Muscle of back (tissue), 13 donors: ENCODE measurements at places on chromosomes 11 and 22.

- no peak for DNase-seq
Measured at GRCh38 chr11:22221143-22221542, 28.3 kb downstream of the ANO5 start.

- DNase-seq = no peak
Measured at GRCh38 chr11:74017631-74018030, 8.7 kb upstream of the UCP3 start.

DNA sequence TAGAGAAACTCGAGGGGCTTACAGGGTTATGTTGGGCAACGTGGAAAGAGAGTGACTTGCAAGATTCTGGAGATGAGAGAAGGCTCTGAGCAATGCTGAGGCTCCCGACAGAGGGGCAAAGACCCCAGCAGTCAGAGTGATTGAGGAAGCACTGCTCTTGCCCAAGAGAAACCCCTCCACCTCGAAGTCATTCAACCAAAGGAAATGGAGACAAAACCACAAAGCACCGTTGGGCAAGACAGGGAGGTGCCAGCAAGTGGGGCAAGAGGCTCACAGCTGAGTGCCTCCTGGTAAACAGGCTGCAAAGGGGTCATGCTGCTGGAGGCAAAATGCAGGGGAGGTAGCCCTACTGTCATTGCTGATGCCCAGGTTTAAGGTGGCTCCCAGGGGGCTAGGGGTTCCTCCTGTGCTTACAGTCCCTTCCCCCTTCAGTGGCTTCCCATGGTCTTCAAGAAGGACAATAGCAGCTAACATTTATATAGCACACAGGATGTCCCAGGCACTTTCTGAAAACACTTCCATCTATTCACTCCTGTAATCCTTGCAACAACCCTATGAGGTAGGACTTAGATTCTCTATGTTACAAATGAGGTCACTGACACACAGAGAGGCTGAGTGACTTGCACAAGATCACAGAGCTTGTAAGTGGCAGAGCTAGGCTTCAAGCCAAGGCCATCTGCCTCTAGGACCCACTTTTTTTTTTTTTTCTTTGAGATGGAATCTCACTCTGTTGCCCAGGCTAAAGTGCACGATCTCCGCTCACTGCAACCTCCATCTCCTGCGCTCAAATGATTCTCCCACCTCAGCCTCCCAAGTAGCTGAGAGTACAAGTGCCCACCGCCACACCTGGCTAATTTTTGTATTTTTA lies 18.1 kb upstream of the MYH9 start:
- no peak for DNase-seq

DNA sequence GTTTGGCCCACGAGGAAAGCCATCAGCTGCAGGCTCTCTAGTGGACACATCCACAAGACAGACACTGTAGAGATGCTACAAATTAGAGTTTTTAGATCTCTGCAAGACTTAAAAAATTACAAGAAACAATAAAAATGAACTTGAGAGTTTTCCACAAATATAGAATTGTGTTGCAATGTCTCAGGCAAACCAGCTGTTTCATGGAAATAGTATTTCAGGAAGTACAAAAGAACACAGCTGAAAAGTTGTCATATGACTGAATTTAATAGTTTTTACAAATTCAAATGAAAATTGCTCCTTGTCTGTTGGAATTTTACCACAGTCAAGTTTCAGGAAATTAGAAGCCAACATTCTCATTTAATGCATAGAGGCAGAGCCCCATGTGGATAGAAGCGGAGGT lies 184.5 kb upstream of the PITPNB start:
- DNase-seq = no peak

DNA sequence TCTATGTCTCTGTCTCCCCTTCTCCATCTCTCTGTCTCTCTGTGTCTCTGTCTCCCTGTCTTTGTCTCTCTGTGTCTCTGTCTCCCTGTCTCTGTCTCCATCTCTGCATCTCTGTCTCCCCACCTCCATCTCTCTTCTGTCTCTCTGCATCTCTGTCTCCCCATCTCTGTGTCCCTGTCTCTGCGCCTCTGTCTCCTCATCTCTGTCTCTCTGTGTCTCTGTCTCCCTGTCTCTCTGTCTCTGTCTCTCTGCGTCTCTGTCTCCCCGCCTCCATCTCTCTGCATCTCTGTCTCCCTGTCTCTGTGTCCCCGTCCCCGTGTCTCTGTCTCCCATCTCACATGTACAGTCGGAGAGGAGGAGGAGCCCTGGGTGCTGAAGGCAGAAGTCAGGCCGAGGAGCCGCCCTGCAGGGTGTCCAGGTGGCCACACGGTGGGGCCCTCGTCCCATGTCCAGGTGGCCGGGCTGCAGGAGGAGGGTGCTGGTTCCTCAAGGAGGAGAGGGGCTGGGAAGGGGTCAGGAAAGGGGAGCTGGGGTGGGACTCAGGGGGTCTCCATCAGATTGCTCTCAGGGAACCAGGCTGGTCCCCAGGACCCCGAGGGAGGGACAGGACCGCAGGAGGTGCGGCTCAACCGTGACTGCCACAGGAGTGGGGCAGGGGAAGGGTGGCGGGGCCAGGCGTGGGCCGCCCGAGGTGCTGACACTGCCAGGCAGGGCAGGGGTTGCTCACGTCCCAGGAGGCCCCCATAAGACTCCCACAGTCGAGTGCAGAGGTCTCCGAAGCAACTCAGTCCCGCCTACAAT lies 25.6 kb upstream of the TH start:
- DNase-seq = peak; percentile 85

GRCh38 chr11:68014157-68014946 lies 4.2 kb downstream of the ALDH3B1 start:
- DNase-seq = no peak

DNA sequence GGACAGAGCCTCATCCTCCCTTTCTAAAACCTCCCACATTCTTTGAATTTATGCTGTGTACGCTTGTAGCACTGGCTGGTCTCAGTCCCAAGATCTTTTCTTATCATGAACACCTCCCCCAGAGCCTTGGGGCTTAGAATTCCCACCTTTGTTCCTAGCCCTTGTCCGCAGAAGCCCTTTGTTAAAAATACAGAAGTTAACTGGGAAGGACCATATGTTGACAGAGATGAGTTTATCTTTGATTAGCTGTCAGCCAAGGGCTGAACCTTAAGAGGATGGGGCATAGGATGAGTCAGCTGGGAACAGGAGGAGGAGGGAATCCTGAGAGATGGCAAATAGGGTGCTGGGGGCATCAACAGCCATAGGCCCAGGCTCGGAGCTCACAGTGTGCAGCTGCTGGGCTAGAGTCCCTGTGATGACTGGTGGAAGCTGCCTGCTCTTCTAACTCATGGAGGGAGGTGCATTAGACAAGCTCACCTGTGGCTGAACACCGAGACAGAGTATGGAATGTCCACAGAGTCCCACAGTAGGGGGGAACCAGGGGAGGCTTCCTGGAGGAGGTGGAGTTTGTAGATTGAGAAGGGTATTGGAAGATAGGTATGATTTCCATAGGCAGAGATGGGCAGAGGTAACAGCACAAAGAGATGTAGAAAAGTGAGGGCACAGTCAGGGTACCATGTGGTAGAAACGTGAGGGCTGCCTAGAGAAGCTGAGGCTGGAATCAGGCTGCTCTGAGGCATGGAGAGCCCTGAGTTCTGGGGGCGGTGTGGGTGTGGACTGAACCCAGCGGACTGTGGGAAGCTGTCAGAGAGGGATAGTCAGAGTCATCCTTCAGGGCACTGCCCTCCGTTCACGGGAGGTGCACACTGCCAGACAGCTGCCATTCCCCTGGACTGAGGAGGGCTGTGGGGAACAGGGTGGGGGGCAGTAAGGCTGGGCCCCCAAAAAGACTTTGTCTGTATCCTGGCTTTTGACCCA lies 9.9 kb downstream of the MICAL2 start:
- no peak for DNase-seq

DNA sequence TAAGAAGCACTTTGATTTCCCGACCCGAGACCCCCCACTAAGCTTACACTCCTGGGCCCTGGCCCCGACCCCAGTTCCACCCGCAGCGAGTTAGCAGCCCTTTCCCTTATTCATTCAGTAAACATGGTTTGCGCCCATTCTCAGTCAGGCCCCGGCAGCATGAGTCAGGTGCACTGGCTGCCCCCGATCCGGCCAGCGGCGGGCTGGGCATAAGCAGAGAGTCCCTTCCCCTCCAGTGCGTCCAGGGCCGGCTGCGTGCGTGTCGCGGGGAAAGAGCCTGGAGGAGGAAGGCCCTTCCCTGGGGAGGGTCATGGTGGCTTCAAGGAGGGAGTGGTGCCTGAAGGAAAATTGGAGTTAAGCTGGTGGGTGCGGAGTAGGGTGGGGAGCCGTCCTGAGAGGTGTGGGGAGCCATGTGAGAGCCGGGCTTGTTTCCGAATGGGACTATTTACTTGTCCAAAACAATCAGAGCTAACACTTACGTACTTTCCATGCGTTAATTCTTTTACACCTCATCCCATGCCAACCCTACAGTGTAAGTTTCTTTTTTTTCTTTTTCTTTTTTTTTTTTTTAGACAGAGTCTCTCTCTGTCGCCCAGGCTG lies 657 bp downstream of the IGHMBP2 start:
- DNase-seq = no peak

DNA sequence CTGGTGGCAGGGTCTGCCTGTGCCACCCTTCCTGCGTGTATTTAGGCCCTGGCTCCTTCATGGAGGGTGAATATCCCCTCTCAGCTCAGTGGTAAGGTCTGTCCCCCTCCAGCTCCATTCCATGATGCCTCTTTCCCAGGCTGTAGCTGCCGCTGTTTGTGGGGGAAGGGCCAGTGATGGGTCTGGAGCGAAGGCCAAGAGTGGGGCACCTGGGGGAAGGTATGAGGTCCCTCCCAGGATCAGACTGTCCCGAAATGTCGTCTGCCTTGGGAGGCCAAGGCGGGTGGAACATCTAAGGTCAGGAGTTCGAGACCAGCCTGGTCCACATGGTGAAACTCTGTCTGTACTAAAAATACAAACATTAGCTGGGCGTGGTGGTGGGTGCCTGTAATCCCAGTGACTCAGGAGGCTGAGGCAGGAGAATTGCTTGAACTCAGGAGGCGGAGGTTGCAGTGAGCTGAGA lies 1.1 kb downstream of the CD151 start:
- DNase-seq = no peak

DNA sequence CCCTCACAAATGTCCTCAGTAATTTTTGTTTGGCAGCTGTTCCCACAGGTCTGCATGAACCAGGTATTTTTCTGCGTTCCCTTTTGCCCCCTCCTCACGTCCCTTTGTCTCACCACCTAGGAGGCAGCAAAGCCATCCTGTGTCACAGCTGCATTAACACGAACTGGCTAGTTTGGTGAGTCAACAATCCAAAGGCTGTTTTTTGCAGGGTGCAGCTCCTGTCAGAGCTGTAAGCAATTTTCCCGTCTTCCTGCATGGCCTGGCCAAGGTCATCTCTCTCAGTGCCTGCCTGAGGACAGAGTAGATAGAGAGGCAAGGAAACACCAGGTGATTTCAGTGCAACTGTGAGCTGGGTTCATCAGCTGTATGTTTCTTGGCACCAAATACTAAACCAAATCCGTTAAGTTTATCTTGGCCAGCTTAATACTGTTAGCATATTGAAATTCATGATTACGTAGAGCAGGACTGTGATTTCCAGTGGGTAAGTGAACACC lies 20.6 kb upstream of the VSIG10L2 start:
- no peak for DNase-seq

- no peak for DNase-seq
Measured at GRCh38 chr22:39514373-39514973, 5.9 kb upstream of the ATF4 start.

GRCh38 chr11:15764948-15765347 lies 591.4 kb downstream of the SOX6 start:
- no peak for DNase-seq
